ENCODE measurements at places on chromosomes 4 and X.

GRCh38 chrX:54891573-54891972 is 29.1 kb upstream of the TRO start:
- H3K27ac ChIP-seq: no peak overlapping the region
- DNase-seq: no peak
- peaks cover 43% of the 10 kb centered on the region for H3K27me3 ChIP-seq
- H3K36me3 ChIP-seq: no peaks in the 10 kb centered on the region
- no peak overlapping the region for H3K4me3 ChIP-seq

DNA sequence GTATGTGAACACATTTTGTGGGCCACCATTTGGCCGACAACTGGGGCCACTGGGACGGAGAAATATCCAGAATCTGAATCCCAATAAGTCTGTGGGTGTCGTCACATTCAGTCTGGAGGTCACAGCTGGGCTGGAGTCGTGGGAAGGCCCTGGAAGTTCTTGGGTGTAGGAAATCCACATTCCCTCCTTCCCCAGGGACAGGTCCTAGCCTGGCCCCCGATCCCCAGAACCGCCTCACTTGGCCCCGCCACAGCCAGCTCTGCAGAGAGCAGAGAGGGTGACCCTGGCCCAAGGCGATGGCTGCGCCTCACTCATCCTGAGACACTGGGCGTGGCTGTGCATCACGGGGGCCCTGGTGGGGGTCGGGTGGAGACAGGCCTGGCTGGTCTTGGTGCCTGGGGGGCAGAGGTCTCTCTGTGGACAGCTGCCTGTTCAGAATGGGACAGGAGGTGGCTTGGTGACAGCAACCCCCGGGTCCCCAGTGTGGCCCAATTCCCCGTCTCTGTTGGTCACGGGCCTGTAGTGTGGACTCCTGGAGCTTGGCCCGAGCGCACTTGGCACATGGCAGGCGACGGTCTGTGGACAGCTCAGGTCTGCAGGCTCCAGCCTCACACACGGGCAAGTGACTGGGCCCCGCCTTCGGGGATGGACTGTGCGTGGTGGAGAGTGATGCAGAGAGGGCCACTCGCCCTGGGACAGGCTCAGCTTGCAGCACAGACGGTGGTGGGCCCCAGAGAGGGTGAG is 16.4 kb downstream of the DOK7 start:
- peaks cover 22% of the 10 kb centered on the region for H3K27me3 ChIP-seq
- no peaks in the 10 kb centered on the region for H3K4me1 ChIP-seq
- H3K36me3 ChIP-seq: no peaks in the 10 kb centered on the region
- no peak overlapping the region for H3K4me3 ChIP-seq

- DNase-seq: no peak
- H3K27me3 ChIP-seq: no peaks in the 10 kb centered on the region
- peak overlapping the region; percentile 42 for H3K27ac ChIP-seq
Measured at GRCh38 chr4:98602270-98602669, 56.1 kb downstream of the TSPAN5 start.

DNA sequence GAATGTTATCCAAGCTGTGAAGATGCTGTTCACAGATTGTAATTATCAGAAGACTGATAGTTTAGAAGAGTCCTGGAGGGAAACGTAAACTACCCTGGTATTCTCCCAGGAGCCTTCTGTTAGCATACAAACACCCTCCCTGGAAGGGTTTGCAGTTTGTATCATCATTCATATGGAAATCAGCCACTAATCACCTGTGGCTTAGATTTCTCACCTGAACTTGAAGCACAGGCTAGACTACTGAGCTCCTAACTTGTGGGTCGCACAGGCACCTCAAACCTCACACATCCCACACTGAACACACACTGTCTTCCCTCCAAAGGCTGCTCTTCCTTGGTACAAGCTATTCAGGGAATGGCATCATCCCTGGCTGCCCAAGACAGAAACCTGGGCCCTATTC is 30.7 kb downstream of the SHISA3 start:
- H3K36me3 ChIP-seq: peaks cover 29% of the 10 kb centered on the region
- H3K27me3 ChIP-seq: no peaks in the 10 kb centered on the region
- no peak overlapping the region for H3K27ac ChIP-seq
- DNase-seq: no peak
- H3K4me3 ChIP-seq: no peak overlapping the region

DNA sequence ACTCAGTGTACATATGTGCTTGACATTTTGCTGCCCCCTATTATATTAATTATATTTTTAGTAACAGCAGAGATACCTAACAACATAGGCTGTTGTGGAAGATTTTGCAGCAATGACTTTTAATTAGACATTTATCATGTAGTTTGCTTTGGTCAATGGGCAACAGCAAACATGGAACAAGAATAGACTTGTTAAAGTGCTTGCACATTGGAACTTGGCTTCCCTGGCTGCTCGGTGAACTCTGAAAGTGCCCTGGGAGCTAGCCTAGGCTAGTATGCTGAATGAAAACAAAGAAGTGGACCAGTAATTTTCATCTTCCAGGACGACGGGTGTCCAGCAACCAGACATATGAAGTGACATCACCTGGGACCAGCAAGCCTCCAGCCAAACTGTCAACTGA is 1157.1 kb downstream of the ARAP2 start:
- H3K27me3 ChIP-seq: no peaks in the 10 kb centered on the region
- no peak for DNase-seq
- no peaks in the 10 kb centered on the region for H3K4me1 ChIP-seq
- no peak overlapping the region for H3K4me3 ChIP-seq
- H3K36me3 ChIP-seq: no peaks in the 10 kb centered on the region

- no peak overlapping the region for H3K4me3 ChIP-seq
- H3K36me3 ChIP-seq: no peaks in the 10 kb centered on the region
- peaks cover 10% of the 10 kb centered on the region for H3K27me3 ChIP-seq
- H3K4me1 ChIP-seq: peaks cover 4% of the 10 kb centered on the region
Measured at GRCh38 chr4:41693629-41694028, 54.9 kb downstream of the PHOX2B start.

DNA sequence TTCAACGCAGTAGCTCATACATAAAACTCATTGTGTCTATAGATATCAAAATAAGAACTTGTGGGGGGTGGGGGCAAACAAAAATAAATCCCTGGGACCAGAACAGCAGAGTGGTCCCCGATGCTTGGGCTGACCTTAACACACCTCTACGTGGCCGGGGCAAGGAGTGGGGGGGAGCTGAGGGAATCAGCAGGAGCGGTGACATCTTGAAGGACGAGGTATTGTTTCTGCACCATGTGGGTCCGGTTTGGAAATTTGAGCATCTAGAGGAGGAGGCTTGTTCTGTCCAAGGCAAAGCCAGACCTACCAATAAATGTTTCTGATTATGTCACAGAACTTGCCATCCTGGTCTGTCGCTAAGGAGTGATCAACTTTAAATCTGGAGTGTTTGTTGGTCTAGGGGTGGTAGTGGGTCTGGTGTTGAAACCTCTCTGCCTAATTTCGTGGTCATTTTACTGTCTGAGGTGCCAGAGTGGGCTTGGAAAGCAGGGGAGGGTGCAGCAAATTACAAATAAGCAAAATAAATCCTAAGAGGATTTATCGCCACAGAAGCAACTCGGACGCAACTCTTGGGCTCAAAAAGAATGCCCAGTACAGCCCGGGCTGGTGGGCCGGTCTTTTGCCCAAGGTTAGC is 774 bp upstream of the RAPGEF2 start:
- peaks cover 35% of the 10 kb centered on the region for H3K4me1 ChIP-seq
- H3K4me3 ChIP-seq: peak overlapping the region; percentile 95
- H3K27ac ChIP-seq: peak overlapping the region; percentile 95
- peaks cover 23% of the 10 kb centered on the region for H3K36me3 ChIP-seq
- H3K27me3 ChIP-seq: no peaks in the 10 kb centered on the region

DNA sequence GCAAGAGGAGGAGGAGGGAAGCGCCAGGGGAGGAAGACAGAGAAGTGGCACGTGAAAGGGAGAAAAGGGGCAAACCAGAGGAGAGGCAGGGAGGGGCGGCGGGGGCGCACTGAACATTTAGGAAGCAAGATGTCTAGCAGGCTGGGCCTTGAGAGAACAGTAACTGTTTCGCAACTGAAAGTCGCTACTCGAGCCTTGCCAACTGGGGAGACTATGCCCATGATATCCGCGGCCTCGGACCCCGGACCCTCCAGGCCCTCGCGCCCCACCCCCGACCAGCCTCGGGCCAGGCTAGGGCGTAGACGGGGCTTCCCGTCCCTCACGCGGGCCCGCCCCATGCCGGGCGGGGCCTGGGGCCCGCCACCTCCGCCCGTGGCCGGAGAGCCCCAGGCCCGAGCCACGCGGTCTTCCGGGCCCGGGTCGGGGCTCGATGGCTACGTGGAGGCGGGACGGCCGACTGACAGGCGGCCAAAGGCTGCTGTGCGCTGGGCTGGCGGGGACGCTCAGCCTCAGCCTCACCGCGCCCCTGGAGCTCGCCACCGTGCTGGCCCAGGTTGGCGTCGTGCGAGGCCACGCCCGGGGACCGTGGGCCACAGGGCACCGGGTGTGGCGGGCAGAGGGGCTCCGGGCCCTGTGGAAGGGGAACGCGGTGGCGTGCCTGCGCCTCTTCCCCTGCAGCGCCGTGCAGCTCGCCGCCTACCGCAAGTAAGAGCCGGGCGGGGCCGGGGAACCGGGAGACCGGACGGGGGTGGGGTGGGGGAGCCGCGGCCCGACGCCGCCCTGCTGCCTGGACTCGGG is at the start of gene SLC25A43:
Gene SLC25A43, plus strand, starts transcription at position 363 of the 798 bp plus-strand sequence. Its CDS starts 68 bp downstream, at position 431.
- H3K36me3 ChIP-seq: peaks cover 4% of the 10 kb centered on the region
- H3K27ac ChIP-seq: peak within 1 kb of the TSS; percentile 84
- peaks cover 14% of the 10 kb centered on the region for H3K4me1 ChIP-seq
- H3K4me3 ChIP-seq: peak within 1 kb of the TSS; percentile 87

DNA sequence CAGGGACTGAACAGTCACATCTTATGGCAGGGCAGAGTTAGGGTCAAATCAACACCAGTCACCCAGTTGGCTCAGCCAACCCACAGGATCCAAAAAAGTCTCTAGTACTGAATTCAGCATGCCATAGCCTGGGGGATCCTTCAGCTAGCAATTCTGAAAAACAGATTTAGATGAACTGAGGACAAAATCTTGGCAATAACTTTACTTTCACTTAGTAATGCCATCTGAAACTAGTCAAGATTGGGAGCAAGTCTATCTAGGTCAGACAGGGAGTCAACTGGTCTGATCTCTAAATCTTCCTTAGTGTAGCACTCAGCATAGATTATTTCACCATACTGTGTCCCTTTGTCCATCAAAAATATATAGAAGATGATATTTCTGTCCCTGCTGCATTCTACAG is 76.0 kb downstream of the HHIP start:
- H3K27me3 ChIP-seq: no peaks in the 10 kb centered on the region
- no peak overlapping the region for H3K4me3 ChIP-seq
- H3K4me1 ChIP-seq: no peaks in the 10 kb centered on the region
- no peak overlapping the region for H3K27ac ChIP-seq
- no peak for DNase-seq
- peaks cover 2% of the 10 kb centered on the region for H3K36me3 ChIP-seq

DNA sequence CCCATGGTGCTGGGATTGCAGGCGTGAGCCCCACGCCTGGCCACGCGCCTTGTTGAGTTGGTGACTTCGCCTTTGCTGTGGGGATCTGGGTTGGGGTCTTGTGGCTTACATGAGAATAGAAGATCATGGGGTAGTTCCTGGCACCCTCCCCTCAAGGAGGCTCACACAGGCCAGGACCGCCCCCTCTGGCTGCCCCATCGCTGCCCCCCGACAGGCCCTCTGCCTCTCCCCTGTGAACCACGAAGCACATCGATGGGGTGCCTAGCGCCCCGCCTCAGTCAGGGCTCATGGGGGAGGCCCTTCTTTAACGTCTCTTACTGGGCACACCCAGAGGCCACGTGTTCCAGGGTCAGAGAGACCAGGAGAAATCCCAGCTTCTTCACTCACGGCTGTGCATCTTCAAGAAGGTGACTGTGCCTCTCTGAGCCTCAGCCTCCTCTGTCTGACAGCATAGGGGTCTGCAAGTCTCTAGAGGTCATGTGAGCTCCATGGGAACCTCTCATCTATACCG is 23.6 kb upstream of the SPON2 start:
- H3K27ac ChIP-seq: peak overlapping the region; percentile 73
- H3K4me3 ChIP-seq: no peak overlapping the region
- H3K36me3 ChIP-seq: peaks cover 20% of the 10 kb centered on the region
- peaks cover 37% of the 10 kb centered on the region for H3K4me1 ChIP-seq
- no peak for DNase-seq

DNA sequence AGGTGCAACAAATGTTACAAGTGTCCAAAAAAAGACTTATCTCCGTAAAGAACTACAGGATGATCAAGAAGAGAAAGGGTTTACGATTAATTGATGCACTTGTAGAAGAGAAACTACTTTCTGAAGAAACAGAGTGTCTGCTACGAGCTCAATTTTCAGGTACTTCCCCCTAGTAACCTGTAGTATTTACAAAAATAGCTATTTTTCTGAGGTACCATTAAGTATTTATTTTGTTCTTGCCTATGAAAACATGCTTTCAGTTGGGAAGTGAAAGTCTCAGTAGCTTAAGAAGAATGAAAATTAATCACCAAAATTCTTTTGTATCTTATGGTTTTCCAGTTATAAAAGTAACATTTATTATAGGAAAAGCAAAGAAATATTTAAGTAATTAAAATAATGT is 5.9 kb downstream of the THAP9 start:
- H3K4me1 ChIP-seq: peaks cover 6% of the 10 kb centered on the region
- H3K27me3 ChIP-seq: no peaks in the 10 kb centered on the region
- DNase-seq: no peak
- H3K4me3 ChIP-seq: no peak overlapping the region

DNA sequence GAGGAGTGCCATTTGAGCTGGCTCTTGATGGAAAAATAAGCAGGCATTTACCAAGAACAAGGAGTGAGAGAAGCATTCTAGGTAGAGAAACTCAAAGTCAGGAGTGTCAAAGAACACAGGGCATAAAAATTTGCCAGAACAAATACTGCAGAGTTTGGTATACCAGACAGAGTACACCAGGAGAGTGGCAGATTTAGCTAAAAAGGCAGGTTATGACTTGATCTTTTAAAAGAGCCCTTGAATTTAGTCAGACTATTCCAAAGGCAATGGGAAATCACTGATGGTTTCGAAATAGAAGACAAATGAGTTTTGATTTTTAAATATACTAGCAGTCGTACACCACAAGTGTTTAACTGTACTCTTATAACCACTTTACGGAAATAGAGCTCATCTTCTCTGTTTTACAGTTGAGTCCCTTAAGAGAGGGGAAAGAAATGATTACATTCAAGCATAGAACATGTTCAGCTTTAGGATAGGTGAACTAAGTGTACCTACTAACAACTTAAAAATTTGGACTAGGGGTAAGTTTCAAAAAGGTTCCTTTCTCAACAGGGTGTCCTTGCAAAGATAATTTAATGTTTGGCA is 10.2 kb downstream of the UBE2D3 start:
- no peaks in the 10 kb centered on the region for H3K27me3 ChIP-seq
- DNase-seq: no peak
- peak overlapping the region; percentile 64 for H3K4me3 ChIP-seq
- peaks cover 85% of the 10 kb centered on the region for H3K4me1 ChIP-seq
- peaks cover 54% of the 10 kb centered on the region for H3K36me3 ChIP-seq

GRCh38 chr4:52983563-52984303 is 121.6 kb downstream of the RASL11B start:
- H3K27me3 ChIP-seq: no peaks in the 10 kb centered on the region
- no peak for DNase-seq
- H3K4me3 ChIP-seq: no peak overlapping the region
- H3K27ac ChIP-seq: no peak overlapping the region
- no peaks in the 10 kb centered on the region for H3K4me1 ChIP-seq

- H3K4me1 ChIP-seq: peaks cover 47% of the 10 kb centered on the region
- H3K27me3 ChIP-seq: no peaks in the 10 kb centered on the region
- peak overlapping the region; percentile 42 for H3K27ac ChIP-seq
- no peak for DNase-seq
- peaks cover 3% of the 10 kb centered on the region for H3K36me3 ChIP-seq
Measured at GRCh38 chr4:37928426-37929416, 31.5 kb upstream of the PTTG2 start.

All from central memory CD8-positive, alpha-beta T cell (primary cell).